ENCODE measurements at places on chromosomes 5 and 9.

DNA sequence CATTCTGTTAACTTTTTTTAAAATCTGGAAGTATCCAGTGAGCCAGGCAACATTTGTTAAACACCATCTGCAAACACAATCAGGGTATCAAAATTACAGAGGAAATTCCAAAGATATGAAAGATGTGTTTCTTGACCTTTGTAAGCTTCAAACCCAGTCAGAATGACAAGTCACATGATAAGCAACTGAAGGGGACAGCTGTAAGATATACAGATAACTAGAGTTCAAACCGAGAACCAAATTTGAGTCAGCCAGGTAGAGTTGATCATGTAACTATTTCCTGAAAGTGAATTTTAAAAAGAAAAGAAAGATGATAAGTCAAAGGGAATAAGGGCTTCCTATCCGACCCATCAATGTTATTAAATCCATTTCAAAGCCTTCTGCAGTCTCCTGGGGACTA lies 196.2 kb downstream of the DEPDC1B start:
- DNase-seq = no peak

DNA sequence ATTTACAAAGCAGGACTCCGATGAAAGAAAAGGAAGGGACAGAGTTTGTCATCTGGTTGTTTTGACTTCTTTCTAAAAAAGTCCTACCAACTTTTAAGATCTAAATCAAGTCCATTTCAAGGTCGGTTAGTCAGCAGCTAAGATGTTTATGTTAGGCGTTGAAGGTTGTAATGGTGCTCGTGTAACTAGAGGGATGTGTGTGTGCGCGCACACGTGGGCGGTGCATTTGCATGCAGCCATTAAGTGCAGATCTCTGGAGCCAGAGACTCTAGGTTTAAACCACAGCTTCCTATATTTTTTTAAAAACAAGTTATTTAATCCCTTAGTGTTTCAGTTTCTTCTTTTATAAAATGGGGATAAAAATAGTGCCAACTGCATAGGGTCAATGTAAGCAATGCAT lies 77.0 kb upstream of the SMIM32 start:
- DNase-seq = no peak

DNA sequence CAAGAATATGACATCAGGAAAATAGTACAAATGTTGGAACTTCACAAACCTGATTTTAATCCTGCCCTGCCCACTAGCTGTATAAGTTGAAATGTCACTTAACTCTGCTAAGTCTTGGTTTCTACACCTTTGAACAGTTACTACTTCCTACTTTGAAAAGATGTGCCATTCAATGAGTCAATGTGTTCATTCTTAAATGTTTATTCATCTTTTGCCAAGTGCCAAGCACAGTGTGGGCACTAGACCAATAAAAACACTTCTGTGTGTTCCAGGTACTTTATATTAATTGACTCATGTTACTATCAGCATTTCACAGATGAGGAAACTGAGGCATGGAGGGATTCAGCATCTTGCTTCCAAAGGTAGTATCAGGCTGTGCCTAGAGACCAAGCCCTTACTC lies 12.8 kb downstream of the PDCL start:
- DNase-seq = no peak

DNA sequence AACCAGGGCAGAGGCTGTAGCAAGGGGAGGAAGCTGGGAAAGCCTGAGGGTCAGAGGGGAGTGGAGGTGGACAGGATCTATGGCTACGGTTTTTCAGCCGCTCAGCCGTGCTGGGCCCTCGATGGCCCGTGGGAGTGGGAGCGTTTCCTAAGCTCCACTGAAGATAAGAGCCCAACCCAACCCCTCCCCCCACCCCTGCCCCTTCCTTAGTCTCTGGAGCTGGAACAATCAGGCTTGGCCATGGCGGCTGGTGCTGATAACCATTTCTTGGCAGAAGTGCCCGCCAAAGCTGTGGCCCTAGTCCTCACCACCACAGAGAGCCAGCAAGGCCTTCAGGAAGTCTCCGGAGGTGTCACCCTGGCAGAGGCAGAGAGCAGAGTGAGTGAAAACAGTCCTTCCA lies 20.3 kb upstream of the TNIP1 start:
- no peak for DNase-seq

GRCh38 chr5:171415115-171415730 lies 4.2 kb upstream of the FGF18 start:
- no peak for DNase-seq

Measured in hippocampal formation (tissue), 2 donors.